ENCODE measurements at places on chromosomes 16 and 17.

DNA sequence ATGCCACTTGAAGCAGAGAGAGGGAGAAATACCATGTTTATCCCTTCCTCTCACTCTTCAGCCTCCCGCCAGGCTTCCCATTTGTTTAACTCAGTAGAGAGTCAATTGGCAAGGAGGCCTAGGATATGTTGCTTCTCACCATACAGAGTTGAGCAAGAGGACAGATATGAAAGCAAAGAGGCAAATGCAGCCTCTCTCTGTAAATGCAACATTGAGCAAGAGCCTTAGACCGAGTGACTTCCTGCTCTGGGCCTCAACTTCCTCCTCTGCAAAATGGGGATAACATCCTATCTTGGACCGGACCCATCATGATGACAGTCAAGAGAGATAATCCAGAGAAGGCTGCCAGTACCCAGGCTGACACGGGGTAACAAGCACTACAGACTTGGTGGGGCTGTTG is 36.8 kb downstream of the SOCS1 start:
- no peak for DNase-seq

GRCh38 chr17:81428516-81428915 is 33.3 kb downstream of the BAHCC1 start:
- peak; percentile 54 for DNase-seq

DNA sequence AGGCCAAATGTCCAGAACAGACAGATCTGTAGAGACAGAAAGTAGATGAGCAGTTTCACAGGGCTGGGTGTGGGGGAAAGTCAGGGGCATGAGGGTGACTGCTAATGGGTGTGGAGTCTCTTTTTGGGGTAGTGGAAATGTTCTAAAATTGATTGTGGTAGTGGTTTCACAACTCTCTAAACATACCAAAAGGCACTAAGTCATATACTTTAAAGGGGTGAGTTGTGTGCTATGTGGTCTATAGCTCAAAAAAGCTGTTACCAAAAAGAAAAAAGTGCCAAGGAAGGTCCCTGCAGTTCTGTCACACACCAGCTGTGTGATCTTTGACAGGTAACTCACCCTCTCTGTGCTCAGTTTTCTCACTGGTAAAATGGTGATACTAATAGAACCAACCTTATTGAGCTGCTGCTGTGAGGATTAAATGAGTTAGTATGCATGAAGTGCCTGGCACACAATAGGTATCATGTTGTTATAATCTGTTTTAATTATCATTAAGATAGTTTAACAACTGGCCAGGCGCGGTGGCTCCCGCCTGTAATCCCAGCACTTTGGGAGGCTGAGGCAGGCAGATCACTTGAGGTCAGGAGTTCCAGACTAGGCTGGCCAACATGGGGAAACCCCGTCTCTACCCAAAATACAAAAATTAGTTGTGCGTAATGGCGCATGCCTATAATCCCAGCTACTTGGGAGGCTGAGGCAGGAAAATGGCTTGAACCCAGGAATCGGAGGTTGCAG is 10.3 kb downstream of the ITGAX start:
- DNase-seq = no peak

- no peak for DNase-seq
Measured at GRCh38 chr17:2904135-2904534, 107.9 kb downstream of the RAP1GAP2 start.

GRCh38 chr16:10280262-10281170 is 98.3 kb upstream of the GRIN2A start:
- DNase-seq = no peak

- DNase-seq = no peak
Measured at GRCh38 chr16:74305978-74306784, 9.6 kb downstream of the PSMD7 start.

GRCh38 chr16:83402967-83403366 is 404.8 kb upstream of the HSBP1 start:
- DNase-seq = no peak

DNA sequence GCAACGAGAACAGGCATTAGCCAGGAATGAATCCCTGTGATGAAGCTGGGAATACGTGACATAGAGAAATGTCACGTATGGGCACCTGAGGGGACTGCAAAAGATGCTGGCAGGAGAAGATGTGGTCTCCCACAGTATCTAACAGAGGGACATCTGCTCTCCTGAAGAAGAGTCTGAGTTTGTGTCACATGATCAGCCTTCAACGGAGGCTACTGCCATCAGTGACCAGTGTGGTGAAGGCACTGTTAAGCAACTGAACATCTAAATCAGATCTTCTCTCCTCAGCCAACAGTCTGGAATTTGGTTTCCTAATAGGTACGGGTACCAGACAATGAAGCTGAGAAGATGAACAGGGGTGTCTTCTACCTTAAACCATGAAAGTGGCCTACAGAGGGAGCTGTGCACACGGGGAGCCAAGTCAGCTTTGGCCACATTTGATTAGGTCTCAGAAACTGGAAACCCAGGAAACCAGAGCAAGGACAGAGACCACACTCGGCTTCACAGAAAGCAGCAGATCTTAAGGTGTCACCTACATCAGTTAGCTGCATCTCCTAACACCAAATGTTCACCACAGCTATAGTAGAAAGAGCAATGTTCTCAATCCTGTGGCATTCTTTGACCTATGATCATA is 41.8 kb downstream of the BRD7 start:
- DNase-seq = no peak

GRCh38 chr17:27495460-27495859 is 39.2 kb downstream of the KSR1 start:
- no peak for DNase-seq

DNA sequence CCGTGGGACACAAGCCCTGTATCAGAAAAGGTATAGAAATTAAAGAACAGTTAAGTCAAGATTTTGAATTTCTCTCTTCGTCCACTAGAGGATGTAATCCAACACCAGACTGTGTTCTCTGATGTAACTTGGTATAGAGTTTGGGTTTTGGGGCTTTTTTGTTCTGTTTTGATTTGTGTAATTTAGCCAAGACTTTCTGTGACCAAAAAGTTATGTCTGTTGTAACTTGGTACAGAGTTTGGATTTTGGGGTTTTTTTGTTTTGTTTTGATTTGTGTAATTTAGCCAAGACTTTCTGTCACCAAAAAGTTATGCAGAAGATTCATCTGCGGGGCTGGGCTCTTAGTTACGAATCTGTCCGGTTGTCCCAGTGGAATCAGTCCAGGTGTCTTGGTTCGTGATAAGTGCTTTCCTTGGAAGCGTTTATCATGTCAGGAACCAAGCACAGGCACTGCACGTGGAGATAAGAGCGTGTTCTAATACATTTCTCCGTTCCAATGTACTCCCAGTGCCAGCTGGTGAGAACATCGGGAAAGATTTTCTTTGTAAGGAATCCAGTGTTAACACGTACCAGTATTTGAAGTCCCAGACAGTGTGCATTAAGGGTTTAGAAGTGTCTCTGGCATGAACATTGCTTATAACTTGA is 44.1 kb upstream of the SEC14L1 start:
- no peak for DNase-seq

GRCh38 chr17:5763595-5764306 is 179.4 kb upstream of the NLRP1 start:
- no peak for DNase-seq

DNA sequence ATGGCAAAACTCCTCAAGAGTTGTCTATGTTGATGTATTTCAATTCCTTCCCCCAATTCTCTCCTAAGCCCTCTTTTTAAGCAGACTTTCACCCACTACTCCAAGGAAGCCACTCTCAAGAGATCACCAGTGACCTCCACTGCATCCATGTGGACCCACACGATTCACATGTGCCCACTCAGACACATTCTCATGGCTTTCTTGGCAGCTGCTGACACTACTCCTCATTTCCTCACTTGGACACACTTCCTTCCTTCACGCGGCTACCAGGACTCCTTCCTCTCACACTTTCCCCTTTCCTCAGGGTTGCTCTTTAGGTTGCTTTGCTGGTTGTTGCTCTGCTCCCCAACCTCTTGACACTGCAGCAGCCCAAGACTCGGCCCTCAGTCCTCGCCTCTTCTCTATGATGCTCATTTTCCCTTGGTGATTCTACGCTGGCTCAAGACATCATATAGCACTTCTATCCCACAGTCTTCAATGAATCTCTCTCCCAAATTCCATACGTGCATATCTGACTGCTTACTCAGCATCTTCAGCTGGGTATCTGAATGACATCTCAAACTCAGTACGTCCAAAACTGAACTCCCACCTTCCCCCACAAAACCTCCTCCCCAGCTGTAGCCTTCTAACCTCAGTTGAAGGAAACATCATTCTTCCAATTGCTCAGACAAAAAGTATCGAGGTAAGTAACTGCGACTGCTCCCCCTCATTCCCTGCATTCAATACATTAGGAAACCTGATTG is 28.2 kb downstream of the HELZ start:
- no peak for DNase-seq

GRCh38 chr16:89534252-89534756 is 26.1 kb downstream of the SPG7 start:
- DNase-seq = peak; percentile 91

DNA sequence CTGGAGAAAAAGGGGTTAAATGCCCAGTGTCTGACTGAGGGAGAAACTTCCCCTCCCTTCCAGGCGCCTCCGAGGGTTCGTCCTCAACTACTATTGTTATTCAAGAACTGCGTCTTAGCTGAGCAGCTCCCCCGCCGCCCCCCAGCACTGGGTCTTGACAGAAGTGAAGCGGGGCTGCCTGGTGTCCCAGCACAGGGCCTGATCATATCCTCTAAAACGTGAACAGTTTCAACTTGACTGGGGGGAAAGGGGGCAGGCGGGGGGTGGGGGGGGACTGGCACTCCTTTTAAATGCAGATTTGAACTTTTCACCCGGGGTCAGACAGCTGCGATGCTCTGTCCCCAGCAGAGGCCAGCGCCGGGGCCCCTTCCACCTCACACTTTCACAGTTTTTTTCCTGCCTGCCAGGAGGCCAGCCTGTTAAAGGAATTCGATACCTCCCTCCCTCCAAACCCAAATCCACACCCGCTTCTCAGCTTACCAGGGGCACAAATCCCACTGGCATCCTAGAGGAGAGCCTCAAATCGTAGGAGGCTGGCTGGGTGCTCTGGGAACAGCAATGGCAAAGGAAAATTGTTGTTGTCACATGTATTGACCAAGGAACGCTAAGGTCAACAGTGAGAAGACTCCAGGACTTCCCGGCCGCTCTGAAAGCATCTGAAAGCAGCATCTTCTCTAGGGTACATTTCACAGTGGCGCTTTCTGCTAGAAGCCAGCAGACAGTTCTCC is 14.5 kb downstream of the ZFHX3 start:
- no peak for DNase-seq

DNA sequence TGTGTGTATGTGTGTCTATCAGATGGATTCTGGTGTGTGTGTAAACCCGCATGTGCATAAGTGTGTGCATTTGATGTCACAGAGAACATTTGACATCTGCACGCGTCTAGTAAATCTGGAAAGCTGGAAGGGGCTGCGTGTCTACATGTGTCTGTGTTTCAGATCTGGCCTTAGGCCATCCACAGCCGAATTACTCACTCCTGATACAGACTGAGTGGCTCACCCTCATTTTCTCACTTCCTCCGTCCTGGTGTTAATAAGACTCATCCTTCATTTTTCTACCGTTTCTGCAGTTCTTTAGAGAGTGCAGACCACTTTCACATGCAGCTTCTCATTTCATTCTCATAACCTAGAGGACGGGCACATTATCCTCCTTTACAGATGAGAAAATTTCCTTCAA is 491.6 kb downstream of the CDH13 start:
- DNase-seq = no peak

GRCh38 chr16:53912155-53912554 is 208.2 kb downstream of the FTO start:
- DNase-seq = no peak

GRCh38 chr17:1916963-1917715 is 87.3 kb downstream of the RPA1 start:
- DNase-seq = no peak

DNA sequence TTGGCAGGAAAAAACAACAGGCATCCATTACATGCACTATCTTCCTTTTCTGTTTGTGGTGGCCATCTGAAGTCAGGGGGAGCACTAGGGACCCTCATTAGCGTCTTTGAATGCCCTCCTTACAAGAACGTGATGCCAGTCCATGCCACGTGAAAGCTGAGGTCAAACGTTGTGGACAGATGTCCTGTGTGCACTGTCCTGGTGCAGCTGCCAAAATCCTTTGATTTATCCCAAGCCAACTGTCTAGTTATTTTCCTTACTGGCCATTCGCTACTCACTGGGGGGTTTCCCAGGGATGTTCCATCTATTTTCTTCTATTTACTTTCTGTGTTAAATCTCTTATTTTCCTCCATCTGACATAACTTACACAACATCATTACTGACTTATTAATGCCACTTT is 135.7 kb downstream of the ABCA8 start:
- DNase-seq = no peak

GRCh38 chr17:73713136-73713535 is 68.9 kb upstream of the SDK2 start:
- DNase-seq = no peak

DNA sequence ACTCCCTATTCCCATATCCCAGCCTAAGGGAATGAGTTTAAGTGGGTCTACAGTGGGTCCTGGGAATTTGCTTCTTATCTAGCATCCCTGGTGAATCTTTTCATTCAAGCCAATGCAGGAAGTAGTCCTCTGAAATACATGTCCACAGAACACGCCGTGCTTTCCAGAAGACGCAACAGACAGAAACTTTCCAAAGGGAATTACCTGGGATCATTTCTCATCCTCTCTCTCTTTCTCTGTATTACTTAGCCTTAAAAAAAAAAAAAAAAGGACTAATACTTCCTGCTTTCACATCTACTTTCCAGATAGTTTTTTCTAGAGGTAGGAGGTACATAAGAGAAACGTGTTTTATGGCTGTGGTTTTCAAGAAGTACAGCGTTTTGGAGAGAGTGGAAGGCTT is 499.0 kb downstream of the MAF start:
- no peak for DNase-seq

- DNase-seq = no peak
Measured at GRCh38 chr16:28610595-28611191, 849 bp upstream of the SULT1A1 start.

DNA sequence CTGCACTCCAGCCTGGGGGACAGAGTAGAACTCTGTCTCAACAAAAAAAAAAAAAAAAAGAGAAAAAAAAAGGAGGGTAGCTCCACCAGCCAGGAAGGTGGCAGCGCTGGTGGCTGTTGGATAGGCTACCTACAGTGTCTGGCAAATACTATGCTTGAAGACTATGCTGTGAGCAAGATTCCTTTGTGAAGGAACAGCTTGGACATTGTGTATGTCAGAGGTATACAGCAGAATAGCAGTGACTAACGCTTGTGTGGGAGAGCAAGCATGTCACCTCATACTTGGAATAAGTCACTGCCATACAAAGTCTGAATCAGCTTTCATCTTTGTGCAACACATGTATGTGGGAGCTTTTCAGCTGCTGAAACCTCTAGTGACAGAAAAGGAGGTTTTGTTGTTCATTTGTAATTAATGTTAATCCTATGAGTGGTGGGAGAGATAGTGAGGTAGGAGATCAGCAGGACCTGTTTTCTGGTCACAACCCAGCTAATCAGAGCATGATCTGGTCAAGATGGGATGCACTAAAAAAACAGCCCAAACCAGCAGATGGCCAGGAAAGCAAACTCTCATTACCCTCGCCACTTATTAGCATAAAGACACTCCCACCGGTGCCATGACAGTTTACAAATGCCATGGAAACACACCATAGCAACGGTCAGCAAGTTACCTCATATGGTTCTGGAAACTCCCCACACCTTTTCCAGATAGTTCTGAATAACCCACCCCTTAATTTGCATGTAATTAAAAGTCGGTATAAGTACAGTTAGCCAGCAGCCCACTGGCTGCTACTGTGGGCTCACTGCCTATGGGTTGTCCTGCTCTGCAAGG is 6.8 kb upstream of the ITGAD start:
- no peak for DNase-seq
